ENCODE measurements at places on chromosomes 3 and 15. TPM values are rescaled to one million over a fixed set of nuclear protein-coding genes. Genes with fewer than 3 reads are reported as not detected.

Gene CLDN18
- not detected for total RNA-seq

Gene STRA6
- 0.14 TPM for total RNA-seq

Gene SECISBP2L
- 45.3 TPM for total RNA-seq

Gene LMCD1
- total RNA-seq, result 48.7 TPM

Gene SI
- not detected for total RNA-seq

Gene CCDC80
- total RNA-seq, result 107 TPM

Gene SERPINI2
- total RNA-seq, result not detected

DNA sequence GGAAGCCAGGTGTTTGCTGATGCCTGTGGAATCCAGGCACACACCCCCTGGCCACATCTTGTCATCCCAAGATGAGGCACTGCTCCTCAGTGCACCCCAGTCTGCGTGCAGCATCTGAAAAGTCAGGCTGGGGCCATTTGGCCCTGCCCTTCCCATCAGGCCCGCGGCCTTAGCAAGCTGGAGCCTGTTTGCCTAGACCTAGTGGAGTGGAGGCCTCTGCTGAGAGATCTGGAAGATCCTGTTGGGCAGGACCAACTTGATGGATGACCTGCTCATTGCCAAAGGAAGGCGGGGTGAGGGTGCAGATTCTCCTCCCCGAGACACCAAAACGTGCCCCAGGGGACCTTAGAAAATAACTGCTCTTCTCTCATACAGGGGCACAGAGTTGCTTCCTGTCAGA lies 220.2 kb downstream of the SHQ1 start:
- H3K4me1 ChIP-seq, result no peaks in the 10 kb centered on the region
- H3K4me3 ChIP-seq, result no peak overlapping the region

DNA sequence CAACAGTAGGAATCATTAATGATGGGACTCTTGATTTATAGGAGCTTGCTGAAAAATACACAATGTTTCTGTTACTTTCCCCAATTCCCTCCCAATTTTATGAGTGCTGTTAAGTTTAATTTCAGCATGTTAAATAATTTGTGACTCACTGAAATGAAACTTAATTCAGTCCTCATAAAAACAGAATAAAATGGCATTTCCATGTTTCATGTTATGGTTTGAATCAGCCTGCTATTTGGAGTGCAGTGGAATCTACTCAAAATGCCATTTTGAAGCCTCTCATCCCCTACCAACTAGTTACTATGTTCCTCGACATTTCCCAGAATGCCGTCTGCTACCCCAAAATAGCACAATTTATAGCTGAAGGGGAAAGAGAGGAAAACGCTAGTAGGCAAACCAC lies 237.5 kb downstream of the ADAMTS17 start:
- no peaks in the 10 kb centered on the region for H3K27me3 ChIP-seq
- H3K36me3 ChIP-seq, result no peaks in the 10 kb centered on the region
- no peak overlapping the region for H3K4me3 ChIP-seq
- no peak overlapping the region for H3K27ac ChIP-seq
- DNase-seq, result no peak
- no peaks in the 10 kb centered on the region for H3K4me1 ChIP-seq

- no peaks in the 10 kb centered on the region for H3K36me3 ChIP-seq
- no peak overlapping the region for H3K4me3 ChIP-seq
- H3K4me1 ChIP-seq, result no peaks in the 10 kb centered on the region
- H3K27ac ChIP-seq, result no peak overlapping the region
Observed at GRCh38 chr3:153158189-153158588, 3.8 kb upstream of the RAP2B start.

GRCh38 chr3:46400000-46400734 lies 6.7 kb downstream of the CCR5AS start:
- no peak overlapping the region for H3K27ac ChIP-seq
- no peaks in the 10 kb centered on the region for H3K27me3 ChIP-seq
- no peak overlapping the region for H3K4me3 ChIP-seq

DNA sequence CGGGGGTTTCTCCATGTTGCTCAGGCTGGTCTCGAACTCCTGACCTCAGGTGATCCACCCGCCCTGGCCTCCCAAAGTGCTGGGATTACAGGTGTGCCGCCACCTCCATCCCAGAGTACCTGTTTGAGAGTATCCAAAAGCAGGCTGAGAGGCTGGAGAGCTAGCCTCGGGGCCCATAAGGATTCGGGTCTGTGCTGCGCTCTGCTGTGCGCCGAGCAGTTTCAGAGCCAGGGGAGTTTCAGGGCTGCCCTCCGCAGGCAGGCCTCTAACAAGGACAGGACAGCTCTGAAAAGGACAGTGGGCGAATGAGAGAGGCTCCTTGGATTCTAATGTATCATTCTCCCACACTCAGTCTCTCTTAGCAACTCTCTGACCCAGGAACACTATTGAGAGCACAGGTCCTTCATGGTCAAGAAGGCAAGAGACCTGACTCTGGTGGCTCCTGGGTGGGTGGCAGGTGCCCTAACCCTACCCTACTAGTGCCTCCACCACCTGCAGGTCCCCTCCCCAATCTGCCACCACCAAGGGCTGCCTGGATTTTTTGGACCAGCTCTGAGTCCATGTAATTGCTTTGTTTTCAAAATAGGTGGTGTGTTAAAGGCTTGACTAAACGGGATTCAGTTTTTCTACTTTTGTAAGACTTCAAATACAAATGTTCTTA lies 27.8 kb downstream of the MAGEF1 start:
- peaks cover 47% of the 10 kb centered on the region for H3K4me1 ChIP-seq
- DNase-seq, result no peak
- no peak overlapping the region for H3K4me3 ChIP-seq
- H3K27me3 ChIP-seq, result no peaks in the 10 kb centered on the region

GRCh38 chr3:145032791-145033190 lies 1061.2 kb downstream of the DIPK2A start:
- DNase-seq, result no peak
- H3K27me3 ChIP-seq, result no peaks in the 10 kb centered on the region
- H3K4me3 ChIP-seq, result no peak overlapping the region
- H3K4me1 ChIP-seq, result no peaks in the 10 kb centered on the region
